ENCODE measurements at places on chromosomes 3 and 15.

- no peak for DNase-seq
Measured at GRCh38 chr15:57462381-57462780, 86.1 kb downstream of the CGNL1 start.

DNA sequence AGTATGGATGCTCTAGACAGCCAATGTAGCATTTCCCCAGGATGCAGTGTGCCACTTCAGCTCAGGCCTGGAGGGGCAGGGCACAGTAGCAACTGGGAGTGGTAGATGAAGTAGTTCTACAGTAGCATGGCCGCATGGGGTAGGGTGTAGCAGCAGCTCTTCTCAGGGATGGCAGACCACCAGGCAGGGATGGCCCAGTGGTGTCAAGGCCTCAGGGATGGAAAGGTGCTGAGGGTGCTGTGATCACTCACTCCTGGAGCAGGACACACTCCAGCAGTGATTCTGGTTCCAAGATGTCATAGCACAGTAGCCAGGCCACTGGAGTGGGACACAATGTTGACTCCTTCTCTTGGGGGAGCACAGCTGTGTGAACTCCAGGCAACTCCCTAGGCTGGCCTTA lies 210.9 kb upstream of the LYSMD4 start:
- DNase-seq = no peak

- no peak for DNase-seq
Measured at GRCh38 chr15:65130941-65131340, 2.7 kb downstream of the PDCD7 start.

- DNase-seq = no peak
Measured at GRCh38 chr3:120435621-120436020, 15.2 kb downstream of the FSTL1 start.

DNA sequence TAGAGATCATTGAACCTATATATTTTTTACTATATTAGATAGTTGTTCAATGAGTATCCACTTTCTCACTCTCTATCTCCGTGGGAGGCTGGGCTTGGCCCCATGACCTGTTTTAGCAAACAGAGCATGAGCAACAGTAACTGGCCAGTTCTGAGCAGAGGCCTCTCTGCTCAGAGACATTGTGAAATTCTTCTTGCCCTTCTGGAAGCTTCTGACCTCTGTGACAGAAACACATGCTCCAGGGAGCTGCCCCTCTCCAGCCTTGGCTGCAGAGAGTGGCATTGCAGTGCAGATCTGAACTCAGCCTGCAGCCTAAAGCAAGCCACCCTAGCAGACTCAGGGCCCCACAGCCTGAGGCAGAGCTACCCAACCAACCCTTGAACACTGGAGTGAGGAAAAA lies 20.5 kb downstream of the FAM240A start:
- no peak for DNase-seq

GRCh38 chr3:171286580-171287249 lies 173.5 kb downstream of the TNIK start:
- no peak for DNase-seq

- no peak for DNase-seq
Measured at GRCh38 chr3:24290596-24290995, 204.1 kb downstream of the THRB start.

- peak; percentile 66 for DNase-seq
Measured at GRCh38 chr3:13296662-13297061, 123.5 kb downstream of the NUP210 start.

- DNase-seq = peak; percentile 72
Measured at GRCh38 chr15:94723801-94724200, 492.4 kb downstream of the MCTP2 start.

DNA sequence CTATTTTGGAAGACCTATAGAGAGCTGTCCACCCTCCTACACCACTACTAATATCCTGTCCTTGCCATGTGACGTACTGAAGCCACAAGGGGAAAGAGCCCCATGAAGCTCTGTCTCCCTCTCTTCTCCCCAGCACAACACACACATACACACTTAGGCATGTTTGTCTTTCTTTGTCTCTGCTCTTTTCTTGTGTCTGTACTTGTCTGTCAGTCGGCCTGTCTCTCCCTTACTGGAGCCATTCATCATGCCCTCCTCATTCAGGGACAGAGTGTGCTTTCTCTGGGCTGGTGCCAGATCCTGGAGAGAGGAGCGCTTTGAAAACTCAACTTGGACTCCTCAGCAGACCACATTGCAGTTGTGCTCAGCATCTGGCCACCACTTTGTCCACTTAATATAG lies 47.6 kb downstream of the PSMD6 start:
- peak; percentile 67 for DNase-seq

- peak; percentile 77 for DNase-seq
Measured at GRCh38 chr3:166498446-166498845, 661.2 kb upstream of the BCHE start.

DNA sequence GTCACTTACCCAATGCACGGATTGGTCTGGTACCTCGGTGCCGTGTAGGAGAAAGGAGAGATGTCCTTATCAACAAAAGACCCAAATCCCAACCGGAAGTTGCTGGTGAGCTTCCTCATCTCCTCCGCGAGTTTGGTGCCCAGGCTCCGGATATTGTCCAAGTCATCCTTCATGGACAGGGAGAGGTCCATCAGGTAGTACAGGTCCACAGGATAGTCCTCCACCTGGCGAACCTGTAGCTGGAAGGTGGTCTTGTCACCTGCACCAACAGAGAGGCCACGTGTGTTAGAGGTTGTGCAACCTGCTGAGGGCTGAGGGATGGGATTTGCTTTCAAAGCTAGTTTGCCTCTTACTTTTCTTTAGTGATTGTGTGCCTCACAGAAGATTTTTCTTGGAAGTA lies 38.9 kb downstream of the ITGB5 start:
- DNase-seq = no peak

DNA sequence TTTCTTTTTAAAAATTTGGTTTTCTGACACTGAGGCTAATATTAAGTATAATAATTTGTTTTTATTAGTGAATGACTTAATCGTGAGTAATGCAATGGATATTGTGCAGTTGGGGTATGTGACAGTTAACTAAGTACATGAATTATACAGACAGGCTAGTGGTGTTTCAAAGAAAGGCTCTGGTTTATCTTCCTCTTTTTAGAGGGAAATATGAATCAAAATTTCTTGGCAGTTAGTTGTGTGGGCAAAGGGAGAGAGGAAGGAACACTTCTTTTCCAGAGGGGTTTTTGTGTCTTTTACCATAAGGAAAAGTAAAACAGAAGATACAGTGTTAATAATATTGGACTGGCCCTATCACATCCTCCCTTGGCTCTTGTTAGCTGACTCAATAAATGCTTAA lies 2.7 kb downstream of the ZNF654 start:
- DNase-seq = no peak

DNA sequence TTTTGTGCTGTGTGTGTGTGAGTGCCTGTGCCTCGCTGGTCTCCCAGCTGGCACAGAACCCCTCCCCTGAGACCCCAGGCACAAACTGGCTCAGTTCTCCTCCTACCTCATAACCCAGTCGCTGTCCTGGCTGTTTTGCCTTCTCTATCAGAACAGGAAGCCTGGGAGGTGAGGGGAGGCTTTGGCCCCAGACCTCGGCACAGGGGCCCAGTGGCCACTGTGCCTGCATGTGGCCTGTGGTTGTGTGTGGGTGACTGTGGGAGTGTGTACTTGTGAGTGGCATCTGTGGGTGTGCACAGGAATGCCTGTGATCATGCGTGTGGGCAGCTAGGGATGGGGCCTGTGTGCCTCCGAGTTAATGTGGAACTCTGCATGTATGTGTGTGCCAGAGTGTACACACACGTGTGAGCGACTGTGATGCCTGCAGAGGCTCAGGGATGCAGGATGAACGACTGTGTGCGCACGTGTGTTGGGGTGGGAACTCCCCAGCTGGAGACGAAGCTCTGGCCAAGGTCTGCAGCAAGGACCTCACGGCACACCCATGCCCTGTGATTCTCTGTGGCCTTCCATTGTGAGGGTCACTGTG lies 32.3 kb downstream of the PSTPIP1 start:
- DNase-seq = no peak

- DNase-seq = peak; percentile 23
Measured at GRCh38 chr3:62332835-62333244, 40.5 kb downstream of the FEZF2 start.

DNA sequence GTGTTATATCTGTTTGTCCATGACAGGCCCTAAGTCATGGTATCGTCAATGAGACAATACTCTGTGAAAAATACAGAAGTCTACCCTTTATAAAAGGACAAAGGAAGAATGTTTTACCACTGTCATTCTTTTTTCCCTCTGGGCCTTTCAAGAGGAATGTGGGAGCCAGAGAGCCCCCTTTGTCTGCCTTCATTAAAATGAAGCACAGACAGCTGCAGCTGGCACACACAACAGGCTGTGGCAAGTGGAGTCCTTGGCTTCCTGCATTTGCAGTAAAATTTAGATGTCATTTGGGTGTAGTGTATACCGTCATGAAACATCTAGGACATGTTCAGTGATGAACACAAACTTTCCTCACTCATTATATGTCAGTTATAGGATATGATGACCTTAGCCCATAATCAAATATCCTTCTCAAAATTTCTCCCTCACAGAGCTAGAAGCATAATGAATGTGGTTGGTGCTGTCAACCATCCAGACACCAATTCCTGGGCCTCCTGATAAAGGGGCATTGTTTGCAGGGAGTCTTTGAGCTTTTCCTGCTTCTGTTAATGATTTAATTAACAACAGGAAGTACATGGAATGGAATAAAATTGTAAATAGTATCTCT lies 76.4 kb downstream of the DHX36 start:
- no peak for DNase-seq

DNA sequence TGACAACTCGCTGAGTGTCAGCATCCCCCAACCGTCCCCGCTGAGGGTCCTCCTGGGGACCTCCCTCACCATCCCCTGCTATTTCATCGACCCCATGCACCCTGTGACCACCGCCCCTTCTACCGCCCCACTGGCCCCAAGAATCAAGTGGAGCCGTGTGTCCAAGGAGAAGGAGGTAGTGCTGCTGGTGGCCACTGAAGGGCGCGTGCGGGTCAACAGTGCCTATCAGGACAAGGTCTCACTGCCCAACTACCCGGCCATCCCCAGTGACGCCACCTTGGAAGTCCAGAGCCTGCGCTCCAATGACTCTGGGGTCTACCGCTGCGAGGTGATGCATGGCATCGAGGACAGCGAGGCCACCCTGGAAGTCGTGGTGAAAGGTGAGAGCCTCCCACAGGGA lies 35.4 kb downstream of the ACAN start:
- DNase-seq = no peak

DNA sequence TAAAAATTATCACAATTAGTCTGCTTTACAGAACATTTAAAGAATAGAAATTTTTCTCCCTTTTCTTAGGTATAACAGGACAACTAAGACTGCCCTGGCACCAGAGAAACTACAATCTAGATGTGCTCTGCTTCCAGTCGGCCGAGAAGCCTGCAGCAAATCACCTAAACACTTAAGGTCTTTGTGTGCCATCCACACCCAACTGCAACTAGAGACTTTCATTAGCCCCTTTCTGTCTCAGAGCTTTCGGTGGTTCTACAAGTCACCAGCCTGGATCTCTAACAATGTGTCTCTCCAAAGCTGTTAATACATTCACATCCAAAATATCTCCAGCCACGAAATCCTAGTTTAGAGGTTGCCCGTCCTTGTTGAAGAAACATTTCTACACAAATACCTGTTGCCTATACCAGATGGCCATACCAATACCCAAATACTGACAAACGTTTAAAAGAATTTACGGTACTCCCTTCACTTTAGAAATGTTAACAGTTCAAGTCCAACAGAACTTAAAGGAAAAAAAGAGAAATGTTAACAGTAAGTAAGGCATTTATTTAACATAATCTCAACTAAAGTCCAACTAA lies 6.7 kb downstream of the PRC1 start:
- DNase-seq = no peak

DNA sequence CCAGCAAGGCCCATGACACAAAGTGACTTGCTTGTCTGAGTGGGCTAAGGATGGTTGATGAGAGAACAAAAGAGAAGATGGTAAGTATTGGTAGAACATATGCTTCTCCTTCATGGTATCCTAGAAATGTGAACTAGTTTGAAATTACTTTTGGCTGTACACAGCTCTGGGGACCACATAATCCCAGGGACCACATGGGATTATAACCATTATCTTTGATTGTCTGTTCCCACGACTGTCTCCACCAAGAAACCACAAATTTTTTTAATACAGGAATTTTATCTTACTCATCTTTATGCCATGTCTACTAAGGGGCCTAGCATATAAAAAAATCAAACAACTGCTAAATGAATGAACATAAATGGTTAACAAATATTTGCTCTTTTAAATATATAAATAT lies 155.3 kb upstream of the PRICKLE2 start:
- no peak for DNase-seq

DNA sequence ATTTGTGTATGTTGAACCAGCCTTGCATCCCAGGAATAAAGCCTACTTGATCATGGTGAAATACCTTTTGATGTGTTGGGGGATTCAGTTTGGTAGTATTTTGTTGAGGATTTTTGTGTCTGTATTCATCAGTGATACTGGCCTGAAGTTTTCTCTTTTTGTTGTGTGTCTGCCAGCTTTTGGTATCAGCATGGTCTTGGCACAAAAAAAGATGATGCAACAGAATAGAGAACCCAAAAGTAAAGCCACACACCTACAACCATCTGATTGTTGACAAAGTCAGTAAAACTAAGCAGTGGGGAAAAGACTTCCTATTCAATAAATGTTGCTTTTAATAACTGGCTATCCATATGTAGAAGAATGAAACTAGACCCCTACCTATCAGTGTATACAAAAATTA lies 77.6 kb downstream of the TCF12 start:
- no peak for DNase-seq

- DNase-seq = no peak
Measured at GRCh38 chr15:62362608-62363007, 197.5 kb upstream of the C2CD4B start.

Measured in NCI-H69 (cell line).